Activated CD4-positive, alpha-beta T cell treated with anti-CD3 and anti-CD28 coated beads, Interleukin-2, Interleukin-6, amounts not matched to agents 100 ng/mL and 50 ng/mL, durations not matched to agents 16 hours and 8 hours (primary cell): ENCODE measurements at places on chromosomes 11 and 22.

- no peak for DNase-seq
These were observed 191.6 kb upstream of the ARHGAP20 start for GRCh38 chr11:110903830-110904229.

- no peak for DNase-seq
These were observed 72.6 kb downstream of the CELSR1 start for GRCh38 chr22:46464701-46465344.

DNA sequence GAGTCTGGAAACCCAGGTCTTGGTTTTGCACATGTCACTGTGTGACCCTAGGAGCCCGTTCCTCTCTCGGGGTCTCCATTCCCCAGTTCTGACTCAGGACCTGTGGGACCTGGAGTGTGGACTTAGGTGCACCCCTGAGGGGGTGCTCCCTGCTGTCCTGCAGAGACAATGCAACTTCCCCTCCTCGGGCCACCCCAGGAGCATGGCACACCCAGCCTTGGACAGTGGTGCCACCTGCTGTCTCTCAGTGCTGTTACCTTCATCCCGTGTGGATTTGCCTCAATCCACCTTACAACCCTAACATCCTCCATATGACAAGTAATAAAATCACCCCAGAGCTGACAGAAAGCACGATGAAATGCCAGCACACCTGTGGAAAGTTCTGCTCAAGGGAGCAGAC, 27.5 kb upstream of the CRYBB3 start:
- peak; percentile 29 for DNase-seq

- DNase-seq: no peak
These were observed 8.4 kb upstream of the CTSC start for GRCh38 chr11:88345949-88346348.

DNA sequence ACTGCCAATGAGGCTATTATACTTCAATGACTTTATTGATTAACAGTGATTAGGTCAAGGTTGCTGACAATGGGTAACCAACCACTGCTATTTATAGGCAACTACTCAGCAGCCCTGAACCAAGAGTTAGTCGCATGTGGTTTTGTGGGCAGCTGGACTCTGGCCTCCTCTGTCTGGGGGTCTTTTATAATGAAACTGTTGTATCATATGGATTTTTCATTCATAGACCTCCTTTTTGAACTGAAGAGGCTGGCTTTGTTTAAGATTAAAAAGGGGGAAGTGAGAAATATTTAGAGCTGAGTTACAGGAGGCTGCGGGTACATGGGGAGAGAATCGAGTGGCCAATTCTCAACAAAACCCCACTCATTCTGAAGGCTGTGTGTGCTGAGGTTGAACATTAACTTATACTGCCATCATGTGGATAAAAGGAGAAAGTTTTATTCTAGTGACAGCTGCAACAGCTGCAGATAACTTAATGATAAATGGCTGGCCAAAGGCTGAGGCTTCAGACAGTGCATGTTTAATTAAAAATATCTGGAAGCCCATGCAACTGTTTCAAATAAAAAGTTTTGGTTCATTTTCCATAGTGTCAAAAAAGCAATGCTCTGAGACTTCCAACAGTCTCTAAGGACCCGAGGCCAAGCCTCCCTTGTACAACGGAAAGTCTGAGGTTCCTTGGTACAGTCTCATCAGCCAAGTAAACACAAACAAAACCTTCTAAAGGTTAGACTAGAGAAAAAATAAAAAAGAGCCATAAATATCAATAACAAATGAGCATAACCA, 682.6 kb downstream of the KCNA4 start:
- DNase-seq: peak; percentile 8

DNA sequence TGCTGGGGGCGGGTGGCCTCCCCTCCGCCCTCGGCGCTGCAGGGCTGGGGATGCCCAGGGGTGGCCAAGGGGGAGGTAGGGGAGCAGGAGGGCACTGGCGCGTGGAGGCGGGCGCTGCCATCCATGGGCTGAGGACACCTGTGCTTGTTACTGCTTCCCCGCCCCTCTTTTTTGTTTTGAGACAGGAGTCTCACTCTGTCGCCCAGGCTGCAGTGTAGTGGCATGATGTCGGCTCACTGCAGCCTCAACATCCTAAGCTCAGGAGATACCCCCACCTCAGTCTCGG, 683 bp upstream of the FADS3 start:
- DNase-seq: no peak

GRCh38 chr22:31079095-31079642, 1.9 kb upstream of the SMTN start:
- no peak for DNase-seq

- DNase-seq: peak; percentile 73
These were observed 7.6 kb upstream of the KCTD17 start for GRCh38 chr22:37043828-37044538.

DNA sequence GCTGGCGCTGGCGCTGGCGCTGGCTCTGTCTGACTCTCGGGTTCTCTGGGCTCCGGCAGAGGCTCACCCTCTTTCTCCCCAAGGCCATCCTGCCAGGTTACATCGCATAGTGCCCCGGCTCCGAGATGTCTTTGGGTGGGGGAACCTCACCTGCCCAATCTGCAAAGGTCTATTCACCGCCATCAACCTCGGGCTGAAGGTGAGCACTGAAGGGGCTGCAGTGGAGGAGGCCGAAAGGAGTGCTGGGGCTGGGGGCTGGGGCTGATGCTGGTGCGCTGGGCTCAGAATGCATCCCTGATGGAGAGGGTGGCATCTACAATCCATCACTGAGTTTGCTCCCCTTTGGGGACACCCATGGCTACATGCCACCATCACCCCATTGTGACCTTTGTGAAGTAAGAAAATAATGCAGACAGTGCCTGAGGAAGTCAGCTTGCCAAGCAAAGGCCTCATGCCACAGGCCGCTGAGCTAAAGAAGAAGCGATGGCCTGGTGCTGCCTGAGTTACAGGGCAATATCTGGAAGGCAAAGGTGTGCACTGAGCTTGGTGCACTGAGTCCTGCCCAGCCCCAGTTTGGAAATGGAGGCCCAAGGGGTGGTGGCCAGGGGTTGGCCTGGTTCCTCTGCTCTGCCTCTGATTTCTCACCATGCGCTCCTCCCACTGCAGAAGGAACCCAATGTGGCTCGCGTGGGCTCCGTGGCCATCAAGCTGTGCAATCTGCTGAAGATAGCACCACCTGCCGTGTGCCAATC, 620 bp downstream of the SMPD1 start:
- DNase-seq: peak; percentile 5

GRCh38 chr11:64746486-64746885, 2.5 kb upstream of the RASGRP2 start:
- DNase-seq: no peak

GRCh38 chr11:12321217-12321937, 56.0 kb upstream of the PARVA start:
- DNase-seq: no peak

GRCh38 chr22:17436382-17436980, 67.2 kb downstream of the CECR2 start:
- no peak for DNase-seq

- no peak for DNase-seq
These were observed 453.7 kb downstream of the INSC start for GRCh38 chr11:15568440-15568839.
